ENCODE measurements at places on chromosomes 11 and 22.

- DNase-seq, result no peak
Measured at GRCh38 chr11:1341928-1342524, 32.6 kb upstream of the TOLLIP start.

GRCh38 chr22:26975865-26976264 is 318.5 kb downstream of the MIAT start:
- no peak for DNase-seq

DNA sequence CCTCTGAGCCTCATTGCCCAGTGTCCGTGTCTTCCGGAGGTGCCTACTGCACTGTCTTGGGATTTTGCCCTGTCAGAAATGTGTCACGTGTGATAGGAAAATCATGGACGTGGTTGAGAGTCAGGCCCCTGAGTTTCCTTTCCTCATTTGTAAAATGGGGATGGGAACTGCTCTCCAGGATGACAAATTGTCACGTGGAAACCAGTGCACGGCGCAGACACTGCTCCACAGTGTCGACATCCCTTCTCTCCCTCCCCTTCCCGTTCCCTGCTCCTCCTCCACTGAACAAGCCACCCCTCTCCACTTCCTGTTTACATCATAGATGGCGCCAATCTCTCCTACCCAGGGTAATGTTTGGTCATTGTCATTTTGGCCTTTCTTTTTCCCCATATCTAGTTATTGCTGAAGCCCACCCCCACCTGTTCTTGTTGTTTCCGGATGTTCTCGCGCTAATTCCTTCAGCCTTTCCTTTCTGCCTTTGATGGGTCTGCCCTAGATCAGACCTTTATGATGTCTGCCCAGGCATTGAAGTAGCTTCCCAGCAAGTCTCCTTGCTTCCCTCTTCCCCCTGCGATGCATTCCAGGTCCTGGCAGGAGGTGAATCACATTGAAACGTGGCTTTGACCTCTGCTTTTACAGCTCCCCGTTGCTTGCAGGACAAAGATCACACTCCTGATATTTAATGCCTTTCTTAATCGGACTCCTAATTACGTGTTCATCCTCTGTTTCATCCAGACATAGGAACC is 91.8 kb downstream of the TBC1D22A start:
- no peak for DNase-seq

DNA sequence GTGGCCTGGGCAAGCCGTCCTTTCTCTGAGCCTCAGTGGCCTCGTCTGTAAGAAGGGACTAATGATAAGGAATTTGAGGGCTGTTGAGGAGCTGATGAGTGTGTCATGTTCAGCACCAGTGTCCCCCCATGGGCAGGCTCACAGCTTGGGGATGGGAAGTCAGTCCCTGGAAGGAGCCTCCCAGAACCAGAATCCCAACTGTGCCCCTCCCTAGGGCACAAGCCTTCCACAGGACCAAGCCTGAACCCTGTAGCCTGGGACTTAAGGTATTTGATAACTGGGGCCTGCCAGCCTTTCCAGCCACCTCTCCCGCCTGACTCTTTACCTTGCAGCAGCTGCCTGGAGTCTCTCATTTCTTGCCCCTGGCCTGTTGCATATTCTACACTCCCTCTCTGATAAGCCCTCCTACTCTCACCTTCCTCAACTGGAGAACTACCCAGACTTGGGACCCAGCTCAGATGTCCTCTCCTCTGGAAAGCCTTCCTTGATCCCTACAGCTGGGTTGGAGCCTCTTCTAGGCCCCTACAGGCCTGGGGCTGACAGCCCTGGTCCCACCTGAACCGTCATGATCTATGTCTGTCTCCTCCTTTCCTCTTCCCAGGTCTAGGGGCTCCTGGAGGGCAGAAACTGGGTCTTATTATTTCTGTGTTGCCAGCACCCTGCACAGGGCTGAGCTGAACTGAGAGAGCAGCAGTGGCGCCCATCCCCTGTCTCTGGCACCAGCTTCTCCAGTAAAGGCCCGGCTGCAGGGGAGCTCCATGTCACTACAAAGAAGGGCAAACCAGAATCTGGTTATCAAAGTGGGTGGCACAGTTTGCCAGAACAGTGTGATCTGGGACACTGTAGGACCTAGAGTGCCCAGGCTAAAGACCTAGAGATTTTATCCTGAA is 1.6 kb downstream of the P2RY2 start:
- no peak for DNase-seq

DNA sequence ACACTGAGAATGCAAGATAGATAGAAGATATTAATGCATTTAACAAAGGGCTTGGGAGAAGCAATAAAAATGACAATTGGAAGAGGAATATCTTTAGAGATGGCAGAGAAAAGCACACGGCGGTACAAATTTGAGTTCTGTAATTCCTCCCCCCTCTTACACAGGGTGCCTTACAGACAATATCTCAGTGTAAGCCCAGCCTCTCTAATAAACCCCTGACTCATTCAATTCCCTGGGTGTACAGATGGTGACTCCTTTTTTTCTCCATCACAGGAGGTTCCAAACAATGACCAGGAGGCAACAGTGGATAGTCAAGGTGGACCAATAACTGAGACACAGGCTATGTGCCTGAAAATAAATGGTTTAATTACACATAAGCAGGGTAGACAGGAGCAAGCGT is 598.6 kb downstream of the OPCML start:
- DNase-seq, result no peak

GRCh38 chr11:2870969-2871680 is 14.4 kb downstream of the CDKN1C start:
- DNase-seq, result no peak

DNA sequence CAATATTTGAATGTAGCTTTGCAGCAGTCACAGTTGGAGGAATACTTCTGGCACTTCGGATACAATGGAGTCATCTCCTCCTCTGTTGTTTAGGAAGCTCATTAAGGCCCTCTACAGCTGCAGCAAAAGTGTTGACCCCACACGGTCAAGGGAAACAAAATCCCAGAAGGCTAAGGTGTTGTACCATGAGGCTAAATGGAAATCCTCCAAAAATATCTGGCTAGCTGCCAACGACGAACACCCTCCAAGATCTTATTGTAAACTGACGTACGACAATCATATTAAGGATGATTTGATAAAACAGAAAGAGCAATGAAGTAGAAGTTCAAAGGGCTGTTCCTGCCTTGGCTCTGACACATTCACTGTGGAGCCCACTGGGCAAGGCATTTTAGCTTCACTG is 4.0 kb downstream of the POGLUT3 start:
- no peak for DNase-seq

- no peak for DNase-seq
Measured at GRCh38 chr11:96134602-96135001, 208.4 kb downstream of the MAML2 start.
